ENCODE measurements at places on chromosomes 16 and 17. TPM values are rescaled to one million over a fixed set of nuclear protein-coding genes. Genes with fewer than 3 reads are reported as not detected.

ICAM2 gene
- polyA plus RNA-seq: 8.9 TPM

DNAJA3 gene
- 27.8 TPM for polyA plus RNA-seq

KRT17 gene
- 191 TPM for polyA plus RNA-seq

KRTAP4-9 gene
- polyA plus RNA-seq: not detected

FOXN1 gene
- polyA plus RNA-seq: 10.6 TPM

MT2A gene
- 473 TPM for polyA plus RNA-seq

PYDC1 gene
- polyA plus RNA-seq: not detected

CASKIN1 gene
- polyA plus RNA-seq: 0.81 TPM

NPIPA8 gene
- 15.6 TPM for polyA plus RNA-seq

TBC1D3G gene
- not detected for polyA plus RNA-seq

SULT1A1 gene
- 7.9 TPM for polyA plus RNA-seq

TBC1D3E gene
- polyA plus RNA-seq: not detected

MED31 gene
- polyA plus RNA-seq: 34.6 TPM

FAM171A2 gene
- polyA plus RNA-seq: 2.2 TPM

MYOCD gene
- 1.2 TPM for polyA plus RNA-seq

CACNA1H gene
- 6.4 TPM for polyA plus RNA-seq

CEP20 gene
- 17.6 TPM for polyA plus RNA-seq

IRF8 gene
- 0.53 TPM for polyA plus RNA-seq

B4GALNT2 gene
- 0.06 TPM for polyA plus RNA-seq

ERN1 gene
- polyA plus RNA-seq: 4.5 TPM

CES4A gene
- 10.1 TPM for polyA plus RNA-seq

ZNF207 gene
- 114 TPM for polyA plus RNA-seq

ADAT1 gene
- polyA plus RNA-seq: 10.0 TPM

MYH1 gene
- polyA plus RNA-seq: 0.01 TPM

FA2H gene
- 4.8 TPM for polyA plus RNA-seq

All from esophagus (tissue), 2 donors.